ENCODE measurements at places on chromosomes 3 and 15. TPM values are rescaled to one million over a fixed set of nuclear protein-coding genes. Genes with fewer than 3 reads are reported as not detected.

ZNF445 gene
- total RNA-seq, result 6.8 TPM

ACP3 gene
- under 0.01 TPM for total RNA-seq

RARRES1 gene
- 111 TPM for total RNA-seq

CASR gene
- total RNA-seq, result not detected

EPM2AIP1 gene
- total RNA-seq, result 14.4 TPM

MFN1 gene
- total RNA-seq, result 54.1 TPM

RAB7A gene
- 46.2 TPM for total RNA-seq

P2RY13 gene
- total RNA-seq, result not detected

NEK10 gene
- total RNA-seq, result 27.6 TPM

ZKSCAN7 gene
- 5.2 TPM for total RNA-seq

CLDN1 gene
- total RNA-seq, result 2.0 TPM

CRTAP gene
- total RNA-seq, result 117 TPM

CPNE9 gene
- not detected for total RNA-seq

ATP10A gene
- 13.0 TPM for total RNA-seq

ANKUB1 gene
- not detected for total RNA-seq

SH3GL3 gene
- not detected for total RNA-seq

BOC gene
- total RNA-seq, result 1.3 TPM

CSPG4 gene
- total RNA-seq, result 70.7 TPM

Measured in regular cardiac myocyte (primary cell).